Iris pigment epithelial cell (primary cell): ENCODE measurements at places on chromosomes 12 and 14.
A peak's percentile ranks its signal among the peaks of the same experiment; 100 is the strongest.

DNA sequence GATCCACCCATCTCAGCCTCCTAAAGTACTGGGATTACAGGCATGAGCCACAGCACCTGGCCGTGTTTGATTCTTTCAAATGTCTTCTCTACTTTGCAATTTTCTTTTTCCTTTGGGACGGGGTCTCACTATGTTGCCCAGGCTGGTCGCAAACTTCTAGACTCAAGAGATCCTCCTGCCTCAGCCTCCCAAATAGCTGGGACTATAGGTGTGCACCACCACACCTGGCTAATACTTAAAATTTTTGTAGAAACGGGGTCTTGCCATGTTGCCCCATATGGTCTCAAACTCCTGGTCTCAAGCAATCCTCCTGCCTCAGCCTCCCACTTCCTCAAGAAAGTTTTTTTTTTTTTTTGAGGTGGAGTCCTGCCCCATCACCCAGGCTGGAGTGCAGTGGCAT lies 1.7 kb downstream of the GATC start:
- DNase-seq, result no peak

DNA sequence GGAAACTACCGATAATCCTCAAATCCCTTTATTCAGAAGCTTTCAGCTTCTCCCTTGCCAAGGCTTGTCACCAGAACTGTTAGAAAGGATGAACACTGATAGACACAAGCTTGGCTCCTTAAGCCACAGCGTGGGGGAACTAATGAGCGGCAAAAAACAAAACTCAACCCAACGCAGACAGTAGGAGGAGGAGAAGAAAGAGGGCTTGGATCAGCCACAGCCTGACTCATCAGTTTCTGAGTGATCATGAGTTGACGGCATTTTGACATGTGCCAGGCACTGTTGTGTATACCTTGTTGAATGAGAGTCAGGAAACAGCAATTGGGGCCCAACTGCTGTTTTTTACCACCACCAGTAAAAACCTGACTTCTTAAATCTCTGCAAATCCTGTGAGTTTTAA lies 23.7 kb downstream of the PLXNC1 start:
- peak; percentile 89 for DNase-seq

DNA sequence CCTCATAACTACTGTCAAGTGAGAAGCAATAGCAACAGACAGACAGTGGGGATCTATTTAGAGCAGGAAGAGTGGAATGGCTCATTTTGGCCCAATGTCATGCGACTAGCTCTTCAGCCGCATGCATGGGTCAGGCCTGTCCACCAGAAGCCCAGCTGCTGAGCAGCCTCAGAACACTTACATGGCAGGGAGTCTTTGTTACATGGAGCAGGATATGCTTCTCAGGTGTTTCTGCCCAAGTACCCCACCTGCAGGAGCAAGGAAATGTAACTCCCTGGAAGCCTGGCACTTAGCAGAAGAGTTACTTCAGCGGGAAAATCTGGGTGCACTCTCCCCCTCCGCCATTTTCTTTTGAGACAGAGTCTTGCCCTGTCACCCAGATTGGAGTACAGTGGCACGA lies 73.5 kb upstream of the ARHGAP5 start:
- DNase-seq, result no peak

GRCh38 chr14:91376547-91377477 lies 40.8 kb downstream of the CCDC88C start:
- DNase-seq, result no peak

DNA sequence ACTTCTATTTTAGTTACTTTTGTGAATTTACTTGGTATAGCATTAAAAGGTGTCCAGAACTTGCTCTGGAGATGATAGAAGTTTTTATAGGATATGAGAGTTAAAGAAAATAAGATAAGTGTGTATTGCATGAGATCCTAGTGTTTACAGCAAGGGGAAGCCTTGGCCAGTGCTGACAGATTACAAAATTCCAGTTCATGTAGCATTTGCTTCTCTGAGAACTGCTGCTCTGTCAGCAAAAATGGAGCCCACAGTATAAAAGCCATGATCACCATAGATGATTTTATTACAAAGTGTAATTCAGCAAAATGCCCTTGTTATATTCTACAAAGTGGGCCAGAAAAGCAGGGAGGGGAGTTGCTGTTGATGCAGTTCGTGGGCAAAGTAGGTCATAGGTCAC lies 40.0 kb upstream of the ATF1 start:
- DNase-seq, result no peak

- DNase-seq, result no peak
Observed at GRCh38 chr14:72333357-72333756, 401.1 kb downstream of the RGS6 start.

- DNase-seq, result no peak
Observed at GRCh38 chr14:51260225-51260624, 20.2 kb downstream of the TMX1 start.

GRCh38 chr12:121582583-121583333 lies 1.9 kb upstream of the KDM2B start:
- DNase-seq, result no peak

DNA sequence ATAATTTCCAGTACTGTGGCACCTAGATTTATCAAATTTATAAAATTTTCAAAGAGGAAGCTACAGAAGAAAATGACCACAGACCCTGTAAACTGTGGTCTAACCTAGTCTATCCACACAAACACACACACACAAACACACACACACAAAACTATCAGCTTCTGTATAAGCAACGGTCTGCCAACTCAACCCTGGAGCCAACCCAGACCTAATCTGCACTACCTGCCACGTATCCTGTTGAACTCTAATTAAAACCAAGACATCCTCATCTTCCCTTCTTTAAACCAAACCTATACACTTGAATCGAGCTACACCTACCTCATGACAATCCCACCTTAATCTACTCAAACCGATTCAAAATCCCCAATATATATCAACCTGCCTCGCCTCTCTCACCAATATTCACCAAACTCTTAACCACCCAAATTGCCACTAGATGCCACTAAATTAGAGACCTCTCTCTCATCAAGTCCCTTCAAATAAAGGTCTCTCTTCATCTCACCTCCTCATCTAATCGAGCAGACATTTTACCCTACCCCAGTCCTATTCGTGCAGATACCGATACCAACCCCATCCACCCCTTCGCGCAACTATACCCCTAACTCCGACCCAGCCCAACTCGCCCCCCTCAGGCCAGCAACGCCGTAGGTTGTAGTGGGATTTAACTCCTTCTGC lies 808 bp downstream of the ACIN1 start:
- DNase-seq, result no peak

DNA sequence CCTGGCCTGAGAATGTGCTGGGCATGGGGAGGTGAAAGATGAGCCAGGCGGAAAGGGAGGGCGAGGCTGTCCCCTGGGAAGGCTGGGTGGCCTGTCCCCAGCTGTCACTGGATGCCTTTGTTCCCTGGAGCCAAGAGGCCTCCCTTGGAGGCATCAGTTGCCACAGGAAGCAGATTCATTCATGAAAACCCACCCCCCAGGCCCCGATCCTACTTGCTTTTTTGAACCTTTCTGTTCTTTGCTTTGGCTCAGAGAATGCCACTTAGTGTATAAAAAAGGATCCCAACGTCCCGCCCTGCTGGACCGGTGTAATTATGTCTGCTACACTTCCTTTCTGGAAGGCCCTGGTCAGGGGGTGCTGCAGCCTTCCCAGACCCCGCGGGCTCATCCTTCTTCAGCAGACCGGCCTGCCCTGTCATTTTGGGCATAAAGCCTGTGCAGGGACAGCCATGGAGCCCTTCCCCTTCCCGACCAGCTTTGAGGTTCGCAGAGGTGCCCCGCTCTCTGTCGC lies 220.2 kb downstream of the SLC41A2 start:
- DNase-seq, result no peak

GRCh38 chr14:61322011-61322798 lies 826 bp downstream of the PRKCH start:
- no peak for DNase-seq

DNA sequence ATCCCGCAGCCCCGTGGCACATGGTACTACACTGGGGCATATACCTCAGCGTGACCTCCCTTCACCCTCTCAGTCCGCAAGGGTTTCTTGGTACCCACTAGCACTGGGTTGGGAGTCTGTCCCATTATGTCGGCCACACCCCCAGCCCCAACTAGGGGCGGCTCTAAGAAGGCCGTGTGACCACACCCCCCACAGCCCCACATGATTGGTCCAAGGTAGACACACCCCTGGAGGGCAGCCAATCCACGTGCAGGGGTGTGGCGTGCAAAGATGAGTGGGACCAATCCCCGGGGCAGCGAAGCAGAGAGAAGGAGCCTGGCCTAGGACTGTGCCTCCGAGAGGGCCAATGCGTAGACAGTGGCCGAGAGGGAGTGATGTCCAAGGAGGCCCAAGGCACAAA lies 34.6 kb upstream of the BEGAIN start:
- no peak for DNase-seq

- no peak for DNase-seq
Observed at GRCh38 chr14:100737526-100737925, 10.8 kb downstream of the DLK1 start.
